ENCODE measurements at places on chromosomes 4 and X.

DNA sequence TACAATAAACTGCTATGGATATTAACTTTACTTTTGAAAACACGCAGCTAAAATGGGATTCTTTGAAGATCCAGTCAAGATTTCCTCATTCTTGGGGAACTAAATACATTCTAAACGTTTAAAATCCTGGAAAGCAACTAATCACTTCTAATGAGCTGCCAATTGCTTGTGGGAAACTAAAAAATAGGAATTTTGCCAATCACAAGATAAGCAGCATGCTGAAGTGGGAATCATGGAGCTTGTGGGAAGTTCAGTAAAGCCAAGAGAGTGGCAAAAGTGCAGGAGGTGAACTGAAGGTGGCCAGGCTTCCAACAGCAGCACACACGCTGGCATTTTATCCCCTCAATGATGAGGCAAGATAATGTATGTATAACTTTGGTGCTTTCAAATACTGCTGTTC, 133.0 kb downstream of the GPC3 start:
- no peak for DNase-seq

- no peak for DNase-seq
These were observed 4.1 kb downstream of the PITX2 start for GRCh38 chr4:110618581-110619462.

- no peak for DNase-seq
These were observed 502.1 kb upstream of the NR3C2 start for GRCh38 chr4:148944136-148944838.

GRCh38 chr4:135316266-135316779, 1114.7 kb upstream of the PABPC4L start:
- DNase-seq = no peak

DNA sequence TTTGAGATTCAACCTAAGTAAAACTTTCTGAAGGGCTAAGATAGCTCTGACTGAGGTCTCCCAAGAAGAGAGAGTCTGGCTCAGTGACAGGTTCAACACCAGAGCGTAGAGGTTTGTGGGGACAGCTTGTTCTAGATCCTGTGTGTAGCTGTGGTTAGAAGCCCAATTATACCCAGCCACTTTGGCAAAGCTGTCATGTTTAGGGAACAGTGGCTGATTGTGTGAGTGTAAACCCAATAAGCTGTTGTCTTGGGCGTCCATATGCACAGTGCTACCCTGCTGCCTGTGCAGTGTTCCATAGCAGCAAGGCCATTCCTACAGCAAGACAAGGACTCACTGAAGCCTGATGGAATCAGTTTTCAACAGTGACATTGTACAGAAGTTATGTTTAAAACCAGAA, 11.2 kb upstream of the SCRG1 start:
- no peak for DNase-seq

DNA sequence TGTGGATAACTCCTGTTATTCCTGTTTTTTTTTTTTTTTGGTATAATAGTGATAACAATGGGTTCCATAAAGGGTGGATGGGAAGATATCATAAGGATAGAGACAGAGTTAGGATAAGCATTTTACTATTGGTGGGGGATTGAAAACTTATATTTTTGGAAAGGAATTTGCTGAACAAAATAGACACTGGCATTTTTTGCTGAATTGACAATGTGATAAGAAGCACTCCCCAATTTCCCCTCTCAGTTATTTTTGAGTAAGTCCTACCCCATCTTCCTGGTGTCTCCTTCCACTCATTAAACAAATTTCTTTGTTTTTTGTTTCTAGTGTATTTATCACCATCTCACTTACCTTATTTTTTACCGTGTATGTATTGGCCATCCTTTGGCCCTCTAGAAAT, 55.8 kb downstream of the AMELX start:
- DNase-seq = no peak

DNA sequence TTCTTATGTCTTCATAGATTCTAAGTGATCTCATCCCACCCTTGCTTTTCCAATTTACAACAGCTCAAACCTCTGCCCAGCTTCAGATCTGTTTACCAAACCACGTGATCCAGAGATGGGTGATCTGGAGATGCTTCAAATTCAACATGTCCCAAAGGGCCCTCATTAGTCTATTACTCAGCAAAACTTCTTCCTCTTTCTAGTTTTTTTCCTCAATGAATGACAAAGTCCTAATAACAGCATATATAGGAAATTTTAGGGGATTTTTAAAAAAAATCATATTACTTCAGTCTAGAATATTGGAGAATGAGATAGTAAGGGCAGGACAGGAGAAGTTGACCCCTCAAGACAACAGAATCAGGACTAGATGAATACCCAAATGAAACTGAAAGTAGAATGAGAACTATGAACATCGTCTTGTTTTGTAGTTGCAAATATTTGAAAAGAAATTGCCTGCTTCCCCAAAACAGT, 127.1 kb downstream of the CFAP299 start:
- no peak for DNase-seq

- no peak for DNase-seq
These were observed 7.4 kb downstream of the APOO start for GRCh38 chrX:23900220-23900797.

GRCh38 chr4:25238052-25238451, 4.2 kb downstream of the PI4K2B start:
- DNase-seq = no peak

DNA sequence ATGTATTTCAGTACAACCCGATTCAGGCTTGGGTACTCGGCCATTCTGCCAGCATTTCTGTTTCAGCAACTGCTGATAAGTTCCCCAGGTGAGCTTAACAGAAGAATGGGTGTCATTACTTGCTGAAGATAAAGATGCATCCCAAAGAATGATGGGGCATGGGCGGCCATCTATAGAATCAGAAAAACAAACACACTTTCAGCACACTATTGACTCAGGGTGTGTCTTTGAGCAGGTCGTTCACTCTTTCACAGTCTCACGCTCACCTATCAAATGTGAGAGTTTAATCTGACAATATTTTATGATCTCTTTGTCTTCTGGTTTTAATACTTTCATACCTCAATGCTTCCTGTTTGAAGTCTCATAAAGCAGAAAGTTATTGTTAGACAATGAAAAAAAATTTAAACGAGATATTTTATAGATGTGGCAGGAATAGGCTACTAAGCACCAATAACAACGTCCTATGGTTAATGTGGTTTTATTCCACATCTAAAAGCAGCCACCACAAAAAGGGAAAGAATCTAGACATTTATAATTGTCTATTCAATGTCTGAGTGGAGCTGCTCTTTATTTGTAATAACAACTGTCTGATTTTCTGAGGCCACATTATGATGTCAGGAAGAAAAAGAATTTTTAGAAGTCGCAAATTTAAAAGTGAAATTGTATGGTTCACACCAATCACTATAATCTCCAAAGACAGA, 17.0 kb downstream of the GASK1B start:
- DNase-seq = no peak

DNA sequence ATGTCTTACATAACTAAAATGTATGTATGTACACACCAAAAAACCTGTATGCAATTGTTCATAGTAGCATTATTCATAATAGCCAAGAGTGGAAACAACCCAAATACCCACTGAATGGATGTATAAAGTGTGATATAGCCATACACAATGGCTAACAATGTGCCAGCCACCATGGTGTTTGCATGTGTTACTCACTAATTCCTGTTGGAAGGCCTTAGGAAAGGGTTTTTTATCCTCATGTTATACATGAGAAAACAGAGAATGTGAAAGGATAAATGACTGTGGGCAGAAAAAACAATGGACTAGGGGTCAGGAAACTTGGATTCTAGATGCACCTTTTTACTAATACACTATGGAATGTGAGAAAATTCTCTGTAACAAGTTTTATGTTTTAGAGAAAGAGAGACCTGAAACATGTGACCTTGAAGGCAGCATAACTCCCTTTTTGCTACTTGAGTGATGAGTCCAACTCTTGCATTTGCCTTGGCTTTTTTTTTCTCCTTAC, 55.7 kb downstream of the TIGD2 start:
- DNase-seq = no peak

- DNase-seq = no peak
These were observed 187.2 kb upstream of the SPRY1 start for GRCh38 chr4:123209436-123209835.

- no peak for DNase-seq
These were observed 384.2 kb downstream of the SH3BGRL start for GRCh38 chrX:81586096-81586495.

- no peak for DNase-seq
These were observed 36.4 kb upstream of the ADH4 start for GRCh38 chr4:99180382-99181070.

DNA sequence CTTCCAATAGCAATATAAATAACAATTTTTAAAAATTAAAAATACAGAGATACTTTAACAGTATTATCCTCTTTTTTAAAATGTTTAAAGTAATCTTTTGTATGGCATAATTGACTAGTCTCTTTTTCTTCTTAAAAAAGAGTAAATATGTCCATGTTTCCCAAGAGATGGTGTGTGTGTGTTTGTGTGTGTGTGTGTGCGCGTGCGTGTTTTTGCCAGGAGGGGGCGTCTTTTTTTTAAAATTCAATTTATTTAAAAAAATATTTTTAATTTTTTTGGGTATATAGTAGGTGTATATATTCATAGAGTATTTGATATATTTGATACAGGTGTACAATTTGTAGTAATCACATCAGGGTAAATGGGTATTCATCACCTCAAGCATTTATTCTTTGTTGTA, 1073.7 kb downstream of the PCDH7 start:
- no peak for DNase-seq

DNA sequence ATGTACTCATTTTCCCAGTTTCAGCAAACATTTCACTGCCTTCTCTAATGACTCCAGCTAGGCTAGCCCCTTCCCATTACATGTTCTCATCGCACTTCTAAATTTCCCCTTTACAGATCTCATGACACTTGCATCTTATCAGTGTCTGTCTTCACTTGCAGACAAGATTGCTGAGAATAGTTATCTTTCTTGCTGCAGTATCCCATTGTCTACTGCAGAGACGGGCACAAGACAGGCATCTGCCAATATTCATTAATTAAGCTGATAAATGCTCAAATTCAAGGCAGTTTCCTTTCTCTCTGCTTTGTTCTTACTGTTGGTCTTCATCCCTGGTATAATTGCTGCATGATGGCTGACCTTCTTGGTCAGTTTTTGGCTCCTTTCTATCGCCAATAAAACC, 175.9 kb downstream of the ANTXR2 start:
- DNase-seq = no peak

- no peak for DNase-seq
These were observed 103.9 kb downstream of the ARAP2 start for GRCh38 chr4:36140421-36140820.

Measured in activated CD8-positive, alpha-beta memory T cell treated with anti-CD3 and anti-CD28 coated beads for 1 hour (primary cell).